Dorsolateral prefrontal cortex (tissue), 122 donors: ENCODE measurements at places on chromosomes 11 and 22. TPM values are rescaled to one million over a fixed set of nuclear protein-coding genes. Genes with fewer than 3 reads are reported as not detected.

Gene AGBL2
- total RNA-seq, result 0.57 TPM

Gene C22orf31
- total RNA-seq, result not detected

GRCh38 chr11:33944693-33945424, 53.0 kb upstream of the LMO2 start:
- no peak for DNase-seq

GRCh38 chr11:118079491-118079890, 2.6 kb downstream of the TMPRSS4 start:
- no peak for DNase-seq

DNA sequence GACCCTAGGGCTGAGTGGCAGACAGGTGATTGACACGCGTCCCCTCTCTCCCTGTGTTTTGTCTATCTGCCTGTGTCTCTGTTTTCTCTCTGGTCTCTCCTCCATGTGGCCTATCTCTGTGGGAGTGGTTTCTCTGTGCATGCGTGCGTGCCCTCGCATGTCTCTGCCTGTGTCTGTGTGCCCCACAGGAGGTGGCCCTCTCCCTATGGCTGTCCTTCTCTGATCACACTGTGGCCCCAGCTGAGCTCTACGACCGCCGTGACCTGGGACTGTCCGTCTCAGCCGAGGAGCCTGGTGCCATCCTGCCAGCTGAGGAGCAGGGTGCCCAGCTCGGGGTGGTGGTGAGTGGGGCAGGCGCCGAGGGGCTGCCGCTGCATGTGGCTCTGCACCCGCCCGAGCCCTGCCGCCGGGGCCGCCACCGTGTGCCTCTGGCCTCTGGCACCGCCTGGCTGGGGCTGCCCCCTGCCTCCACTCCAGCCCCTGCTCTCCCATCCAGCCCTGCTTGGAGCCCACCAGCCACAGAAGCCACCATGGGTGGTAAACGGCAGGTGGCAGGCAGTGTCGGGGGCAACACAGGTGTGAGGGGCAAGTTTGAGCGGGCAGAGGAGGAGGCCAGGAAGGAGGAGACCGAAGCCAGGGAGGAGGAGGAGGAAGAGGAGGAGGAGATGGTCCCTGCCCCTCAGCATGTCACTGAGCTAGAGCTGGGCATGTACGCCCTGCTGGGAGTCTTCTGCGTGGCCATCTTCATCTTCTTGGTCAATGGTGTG, 11.6 kb downstream of the TMEM132A start:
- no peak for DNase-seq

Gene LINC01488
- not detected for total RNA-seq

- no peak for DNase-seq
Measured at GRCh38 chr11:92955860-92956259, 13.6 kb upstream of the MTNR1B start.

DNA sequence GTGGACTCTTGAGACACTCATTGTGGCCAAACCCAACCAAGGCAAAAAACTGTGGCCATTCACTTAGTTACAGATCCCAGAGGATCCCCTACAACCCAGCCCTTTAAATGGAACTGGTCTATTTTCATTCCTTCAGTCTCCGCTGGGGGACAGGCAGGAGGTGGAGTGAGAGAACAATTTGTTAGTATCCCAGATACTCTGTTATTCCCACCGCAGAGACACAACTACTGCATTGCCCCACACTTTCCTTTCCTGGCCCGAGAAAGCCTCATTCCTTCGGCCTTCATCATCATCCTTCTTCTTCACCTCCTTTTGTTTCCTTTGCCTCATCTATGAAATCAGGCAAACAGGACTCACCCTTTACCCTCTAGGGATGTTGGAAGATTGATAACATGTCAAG, 191.1 kb downstream of the NTM start:
- no peak for DNase-seq

DNA sequence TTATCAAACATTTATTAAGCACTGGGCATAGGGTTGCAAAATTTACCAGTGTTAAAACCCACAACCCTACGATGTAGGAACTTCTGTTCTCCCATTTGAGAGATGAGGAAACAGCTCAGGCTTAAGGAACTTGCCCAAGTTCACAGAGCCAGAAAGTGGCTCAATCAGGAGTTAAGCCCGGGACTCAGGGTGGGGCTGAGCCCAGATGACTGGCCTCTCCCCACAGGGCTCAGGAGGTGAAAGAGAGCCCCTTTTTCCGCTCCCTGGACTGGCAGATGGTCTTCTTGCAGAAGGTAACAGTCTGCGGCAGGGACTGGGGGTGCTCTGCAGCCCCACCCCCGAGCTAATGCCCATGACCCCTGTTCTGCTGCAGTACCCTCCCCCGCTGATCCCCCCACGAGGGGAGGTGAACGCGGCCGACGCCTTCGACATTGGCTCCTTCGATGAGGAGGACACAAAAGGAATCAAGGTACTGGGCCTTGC, 5.6 kb upstream of the ANKRD13D start:
- no peak for DNase-seq

- DNase-seq, result no peak
Measured at GRCh38 chr11:26704249-26704648, 17.6 kb downstream of the SLC5A12 start.

- no peak for DNase-seq
Measured at GRCh38 chr11:73439002-73439843, 63.0 kb downstream of the RELT start.

- no peak for DNase-seq
Measured at GRCh38 chr11:131481971-131482370, 111.6 kb downstream of the NTM start.

GRCh38 chr11:67463680-67464410, 5.2 kb downstream of the TMEM134 start:
- DNase-seq, result no peak

Gene FZD4
- total RNA-seq, result 9.4 TPM
